GM12878 (cell line): ENCODE measurements at places on chromosomes 2 and 18. TPM values are rescaled to one million over a fixed set of nuclear protein-coding genes. Genes with fewer than 3 reads are reported as not detected.

SERPINB4 gene
- not detected in 2 replicates for total RNA-seq

SKOR2 gene
- total RNA-seq, result not detected in 2 replicates

CDH7 gene
- not detected in 2 replicates for total RNA-seq

LONRF2 gene
- total RNA-seq, result 0.03 and 0.08 TPM in 2 replicates

PDE11A gene
- not detected in 2 replicates for total RNA-seq

CNTNAP5 gene
- total RNA-seq, result not detected in 2 replicates

HOXD10 gene
- total RNA-seq, result not detected in 2 replicates

FSHR gene
- total RNA-seq, result not detected in 2 replicates

DNA sequence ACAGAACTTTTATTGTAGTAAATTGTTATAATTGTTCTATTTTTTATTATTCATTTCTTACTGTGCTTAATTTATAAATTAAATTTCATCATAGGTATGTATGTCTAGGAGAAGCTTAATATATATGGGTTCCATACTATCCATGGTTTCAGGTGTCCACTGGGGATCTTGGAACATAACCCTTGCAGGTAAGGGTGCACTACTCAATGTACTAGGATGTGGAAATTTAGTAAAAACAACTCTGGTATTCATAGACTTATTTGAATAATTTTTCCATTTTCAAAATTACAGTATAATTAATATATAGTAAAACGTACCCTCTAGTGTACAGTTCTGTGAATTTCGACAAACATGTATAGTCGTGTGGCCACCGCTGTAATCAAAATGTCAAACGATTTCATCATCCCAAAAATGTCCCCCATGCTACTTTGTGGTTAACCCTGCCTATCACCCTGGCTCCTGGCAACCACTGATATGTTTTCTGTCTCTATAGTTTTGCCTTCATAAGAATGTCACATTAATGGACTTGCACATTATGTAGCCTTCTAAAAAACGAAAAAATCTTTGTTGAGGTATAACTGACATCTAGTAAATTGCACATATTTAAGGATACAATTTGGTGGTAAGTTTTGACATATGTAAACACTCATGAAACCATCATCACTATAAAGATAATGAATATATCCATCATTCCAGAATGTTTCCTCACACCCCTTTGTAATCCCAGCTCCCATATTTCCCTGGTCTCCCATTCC, 45.7 kb downstream of the ARL5A start:
- DNase-seq, result no peak

DNA sequence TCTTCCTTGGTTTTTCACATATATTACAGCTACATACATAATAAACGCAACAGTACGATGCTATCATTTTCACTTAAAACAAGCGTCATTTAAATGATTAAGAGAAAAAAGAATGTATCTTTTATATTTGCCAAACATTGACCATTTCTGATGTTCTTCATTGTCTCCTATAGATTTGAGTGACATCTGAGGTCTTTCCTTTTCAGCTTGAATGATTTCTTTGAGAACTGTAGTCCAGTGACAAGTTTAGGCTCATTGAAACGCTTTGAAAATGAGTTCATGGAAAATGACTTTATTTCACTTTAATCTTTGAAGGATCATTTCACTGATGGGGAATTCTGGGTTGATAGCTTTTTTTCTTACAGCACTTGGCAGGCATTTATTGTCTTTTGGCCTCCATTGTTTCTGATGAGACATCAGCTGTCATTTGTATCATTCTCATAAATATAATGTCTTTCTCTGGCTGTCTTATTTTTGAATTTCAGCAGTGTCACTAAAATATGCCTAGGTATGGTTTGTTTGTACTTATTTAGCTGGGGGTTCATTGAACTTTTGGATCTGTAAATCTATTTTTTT, 10.9 kb downstream of the TGIF1 start:
- DNase-seq, result no peak

DNA sequence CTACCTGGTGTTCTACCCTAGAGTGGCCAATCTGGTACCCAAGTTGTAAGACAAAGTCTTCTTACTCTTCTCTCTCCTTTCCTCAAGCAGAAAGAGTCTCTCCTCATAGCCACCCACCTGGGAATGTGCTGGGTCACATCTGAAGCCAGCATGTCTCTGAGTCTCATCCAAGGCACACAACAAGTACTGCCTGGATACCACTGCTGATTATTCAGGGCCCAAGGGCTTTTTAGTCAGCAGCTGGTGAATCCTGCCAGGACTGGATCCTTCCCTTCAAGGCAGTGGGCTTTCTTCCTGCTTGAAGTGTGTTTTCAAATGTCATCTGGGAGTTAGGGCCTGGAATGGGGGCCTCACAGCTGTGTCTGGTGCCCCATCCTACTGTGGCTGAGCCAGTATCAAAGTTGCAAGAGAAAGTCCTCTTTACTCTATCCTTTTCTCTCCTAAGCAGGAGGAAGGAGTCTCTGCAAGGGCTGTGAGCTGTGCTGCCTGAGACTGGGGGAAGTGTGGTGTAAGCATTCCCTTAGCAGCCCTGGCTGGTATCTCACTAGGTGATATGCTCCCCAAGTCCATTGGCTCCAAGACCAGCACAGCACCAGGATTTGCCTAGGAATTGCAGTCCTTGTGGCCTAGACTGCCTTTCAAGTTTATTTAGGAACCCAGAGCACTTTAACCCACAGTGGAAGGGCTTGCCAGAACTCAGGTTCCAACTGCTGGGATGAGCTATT, 27.2 kb downstream of the OXER1 start:
- DNase-seq, result no peak

GRCh38 chr2:7612969-7613368, 695.8 kb downstream of the RNF144A start:
- no peak for DNase-seq

- DNase-seq, result peak; percentile 71
Measured at GRCh38 chr2:24720310-24720709, 72.9 kb downstream of the PTRHD1 start.

DNA sequence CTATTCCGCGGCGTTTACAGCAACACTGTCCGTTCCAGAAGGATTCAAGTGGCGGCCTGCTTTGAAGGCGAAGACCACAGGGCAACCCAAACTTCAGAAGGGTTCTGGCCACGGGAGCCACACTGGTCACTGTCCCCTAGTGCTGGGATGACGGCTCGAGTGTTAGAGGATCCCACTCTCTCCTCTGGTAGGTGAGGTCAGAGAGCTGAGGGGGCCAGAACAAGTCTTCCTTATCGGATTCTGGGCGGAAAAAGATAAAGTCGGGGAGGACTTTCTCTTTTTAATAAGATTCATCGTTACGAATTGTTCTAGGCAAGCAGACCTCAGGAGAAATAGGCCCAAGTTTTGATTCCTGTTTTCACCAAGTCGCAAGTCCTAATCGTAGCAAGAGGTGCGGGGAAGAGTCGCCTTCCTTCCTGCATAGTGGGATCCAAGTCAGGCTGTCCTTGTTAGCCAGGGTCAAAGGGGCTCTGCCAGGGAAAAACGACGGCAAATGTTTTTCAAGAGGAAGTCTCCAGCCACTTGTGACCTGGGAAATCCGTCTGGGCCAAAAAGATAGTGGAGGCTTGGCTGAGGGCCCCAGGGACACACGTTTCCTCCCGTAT, 864 bp upstream of the MYL12A start:
- no peak for DNase-seq

DNA sequence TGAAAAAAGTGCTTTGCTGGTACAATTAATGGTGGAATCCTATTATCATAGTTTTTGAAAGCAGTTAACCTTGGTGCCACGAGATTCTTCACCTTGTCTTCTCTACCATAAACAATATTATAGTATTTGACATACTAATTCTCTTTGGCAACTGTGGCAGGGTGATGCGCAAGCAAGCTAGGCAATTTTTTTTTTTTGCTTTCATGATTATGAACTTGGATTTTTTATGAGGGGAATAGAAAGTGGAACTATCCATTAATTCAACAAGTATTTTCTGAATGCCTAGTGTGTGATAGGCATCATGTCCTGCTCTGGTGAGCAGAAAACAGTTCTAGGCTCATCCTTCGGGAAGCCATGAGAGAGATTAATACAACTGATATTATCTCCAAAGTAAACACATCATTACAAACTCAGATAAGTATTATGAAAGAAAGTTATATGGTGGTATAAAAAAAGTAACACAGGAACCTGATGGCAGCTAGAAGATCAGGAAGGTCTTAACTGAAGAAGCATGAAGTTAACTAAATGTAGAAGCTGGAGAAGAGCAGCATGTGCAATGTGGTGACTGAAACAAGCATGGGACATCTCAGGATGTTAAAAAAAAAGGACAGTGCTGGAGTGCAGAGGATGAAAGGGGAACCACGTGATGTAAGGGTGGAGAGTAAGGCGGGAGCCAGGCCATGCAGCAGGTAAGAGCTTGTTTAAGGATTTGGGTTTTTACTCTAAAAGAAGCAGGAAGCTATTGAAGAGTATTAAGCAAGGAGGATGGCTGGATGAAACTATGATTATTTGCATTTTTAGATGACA, 113.7 kb downstream of the ZEB2 start:
- no peak for DNase-seq
